Activated T-cell treated with anti-CD3 and anti-CD28 coated beads, Interleukin-2, amount 50 U/mL, for 72 hours (primary cell): ENCODE measurements at places on chromosomes 2 and 18.

DNA sequence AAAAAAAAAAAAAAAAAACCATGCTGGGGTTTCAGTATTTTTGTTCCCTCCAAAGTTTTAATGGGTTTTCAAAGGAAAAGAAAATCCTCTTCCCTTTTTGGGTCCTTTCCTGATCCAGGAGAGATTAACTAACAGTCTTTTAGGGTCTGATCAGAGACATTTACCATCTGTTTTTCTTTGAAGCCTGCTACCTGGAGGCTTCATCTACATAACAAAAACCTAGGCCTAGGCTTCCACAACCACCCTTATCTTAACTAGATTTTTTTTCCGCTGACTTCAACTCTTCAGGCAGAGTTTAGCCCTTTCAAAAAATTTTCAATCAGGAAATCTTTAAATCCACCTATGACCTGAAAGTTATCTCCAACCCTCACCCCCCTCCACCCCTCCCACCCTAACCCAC, 154.7 kb downstream of the MBD2 start:
- no peak for DNase-seq

DNA sequence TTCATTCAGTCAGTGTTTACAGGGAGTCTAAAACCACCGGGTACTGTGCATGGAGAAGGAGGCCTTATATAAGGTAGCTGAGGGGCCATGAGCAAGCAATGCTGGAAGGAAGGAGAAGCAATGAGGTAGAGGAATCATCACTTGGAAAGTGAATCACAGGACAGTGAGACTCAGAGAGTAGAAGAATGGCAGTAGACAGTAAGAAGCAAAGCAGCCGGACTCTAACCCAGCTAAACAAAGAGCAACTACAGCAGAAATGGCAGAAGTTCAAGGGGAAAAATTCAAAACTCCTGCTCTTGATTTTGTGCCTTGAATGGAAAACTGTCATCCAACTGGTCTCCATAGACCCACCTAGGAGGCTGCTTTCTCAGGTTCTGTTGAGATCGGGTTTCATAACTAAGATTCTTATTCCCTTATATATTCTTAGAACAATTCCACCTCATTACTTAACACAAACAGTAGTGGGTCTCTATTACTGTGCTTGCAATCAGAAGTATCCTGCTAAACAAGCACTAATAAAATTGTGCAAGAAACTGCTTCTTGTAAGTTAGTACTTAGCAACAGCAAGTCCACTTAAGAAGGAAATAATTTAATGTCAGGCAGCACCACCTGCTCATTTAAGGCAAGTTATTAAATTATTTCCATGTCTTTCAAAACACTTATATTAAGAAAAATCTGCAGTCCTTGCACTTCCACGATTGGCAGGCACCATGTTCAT, 68.0 kb downstream of the RBMS1 start:
- DNase-seq = no peak

DNA sequence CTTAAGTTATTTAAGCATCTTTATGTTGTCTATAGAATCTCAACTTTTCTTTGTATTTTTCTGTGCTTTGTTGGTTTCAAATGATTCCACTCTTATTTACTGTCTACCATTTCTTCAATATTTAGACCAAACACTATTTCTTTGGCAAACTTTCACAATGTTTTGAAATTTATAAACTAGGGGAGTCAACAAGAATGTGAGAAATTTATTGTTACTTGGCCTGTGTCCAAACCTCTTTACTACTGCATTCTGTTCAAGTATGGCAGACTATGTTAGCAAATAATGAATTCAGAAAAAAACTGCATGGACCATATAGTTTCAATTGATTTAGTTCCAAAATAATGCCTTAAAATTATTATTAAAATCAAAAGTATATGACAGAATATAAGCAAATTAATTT, 470.2 kb downstream of the FBXO15 start:
- DNase-seq = no peak

GRCh38 chr2:67719351-67719750, 322.2 kb downstream of the ETAA1 start:
- no peak for DNase-seq

- DNase-seq = no peak
These were observed 71.3 kb upstream of the PID1 start for GRCh38 chr2:229342376-229342775.

DNA sequence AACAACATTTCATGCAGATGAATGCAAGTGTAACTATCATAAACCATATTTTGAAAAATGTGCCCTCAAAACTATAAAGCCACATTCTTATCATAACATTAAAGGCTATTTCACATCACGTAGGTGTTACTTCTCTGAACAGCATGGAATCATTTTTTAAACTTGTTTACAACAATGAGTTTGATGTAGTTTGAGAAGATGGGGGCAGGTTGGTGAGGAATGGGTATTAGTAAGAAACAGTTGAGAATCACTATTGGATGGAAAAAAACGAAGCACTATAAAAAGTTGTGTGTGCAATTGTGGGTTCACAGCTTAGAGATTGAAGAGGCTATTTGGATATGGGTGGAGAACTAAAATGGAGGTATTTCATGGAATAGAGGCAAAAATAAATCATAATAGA, 569.1 kb downstream of the ARHGAP15 start:
- no peak for DNase-seq

- DNase-seq = no peak
These were observed 29.9 kb downstream of the TPGS2 start for GRCh38 chr18:36798738-36799473.

- no peak for DNase-seq
These were observed 282.5 kb upstream of the KYNU start for GRCh38 chr2:142594935-142595334.

- DNase-seq = no peak
These were observed 86.1 kb downstream of the MSH2 start for GRCh38 chr2:47488870-47489584.

- no peak for DNase-seq
These were observed 1112.3 kb downstream of the DSC3 start for GRCh38 chr18:29930231-29930630.

DNA sequence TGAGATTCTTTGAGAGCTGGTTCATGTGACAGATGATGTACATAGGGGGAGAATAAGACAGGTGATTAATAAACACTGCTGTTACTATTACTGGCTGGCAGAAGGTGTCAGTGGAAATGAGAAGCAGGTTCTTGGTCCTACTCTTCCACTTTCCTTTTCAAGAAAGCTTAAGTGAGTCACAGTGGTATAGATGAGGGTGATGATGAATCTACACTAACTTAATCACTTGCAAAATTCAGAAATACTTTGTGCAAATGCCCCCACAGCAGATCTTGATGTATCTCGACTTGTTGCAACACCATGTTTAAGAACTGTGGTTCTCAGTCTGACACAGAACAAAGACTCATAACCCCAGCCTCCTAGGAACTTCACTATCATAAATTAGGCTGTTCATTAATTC, 35.9 kb upstream of the MGAT5 start:
- DNase-seq = peak; percentile 41

DNA sequence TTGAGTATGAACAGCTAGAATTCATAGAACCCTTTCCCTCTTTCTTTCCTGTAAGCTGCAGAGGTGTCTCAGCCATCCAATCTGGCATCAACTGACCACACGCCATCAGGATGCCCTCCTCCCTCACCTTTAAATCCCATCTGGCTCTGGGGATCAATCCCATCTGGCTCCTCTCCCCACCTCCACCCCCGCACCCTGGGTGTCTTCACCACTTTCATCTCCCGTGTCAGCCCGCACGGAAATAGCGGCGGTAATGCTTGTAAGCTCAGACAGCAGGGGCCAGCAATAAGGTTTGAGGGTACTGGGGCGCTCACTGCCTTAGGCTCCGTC, 508 bp upstream of the TUBA4B start:
- DNase-seq = no peak

GRCh38 chr18:47898055-47898454, 32.4 kb downstream of the SMAD2 start:
- no peak for DNase-seq

DNA sequence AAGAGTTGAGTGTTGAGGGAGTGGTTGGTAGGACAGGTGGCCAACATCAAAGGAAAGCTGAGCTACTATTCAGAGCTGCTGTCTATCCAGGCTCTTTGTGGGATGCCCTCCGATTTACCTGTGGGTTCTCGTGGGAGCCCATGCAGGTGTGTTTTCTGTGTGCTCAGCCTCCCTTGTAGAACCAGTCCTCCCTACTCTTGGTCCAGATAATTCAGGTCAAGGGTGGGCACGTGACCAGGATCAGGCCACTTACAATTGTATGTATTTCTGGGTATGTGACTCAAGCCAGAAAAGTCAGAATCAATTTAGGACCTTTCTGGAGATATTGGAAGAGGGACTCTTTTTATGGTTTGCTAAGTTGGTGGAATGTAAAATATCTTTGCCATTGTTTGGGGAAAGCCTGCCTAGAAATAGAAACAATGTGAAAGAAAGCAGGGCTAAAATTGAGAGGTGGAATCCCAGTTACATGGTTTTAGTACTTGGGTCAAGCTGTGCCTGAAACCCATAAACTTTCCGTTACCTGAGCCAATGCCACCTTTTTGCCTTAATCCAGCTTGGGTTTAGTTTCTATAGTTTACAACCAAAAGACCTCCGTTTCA, 93.2 kb downstream of the PDCL3 start:
- DNase-seq = no peak

DNA sequence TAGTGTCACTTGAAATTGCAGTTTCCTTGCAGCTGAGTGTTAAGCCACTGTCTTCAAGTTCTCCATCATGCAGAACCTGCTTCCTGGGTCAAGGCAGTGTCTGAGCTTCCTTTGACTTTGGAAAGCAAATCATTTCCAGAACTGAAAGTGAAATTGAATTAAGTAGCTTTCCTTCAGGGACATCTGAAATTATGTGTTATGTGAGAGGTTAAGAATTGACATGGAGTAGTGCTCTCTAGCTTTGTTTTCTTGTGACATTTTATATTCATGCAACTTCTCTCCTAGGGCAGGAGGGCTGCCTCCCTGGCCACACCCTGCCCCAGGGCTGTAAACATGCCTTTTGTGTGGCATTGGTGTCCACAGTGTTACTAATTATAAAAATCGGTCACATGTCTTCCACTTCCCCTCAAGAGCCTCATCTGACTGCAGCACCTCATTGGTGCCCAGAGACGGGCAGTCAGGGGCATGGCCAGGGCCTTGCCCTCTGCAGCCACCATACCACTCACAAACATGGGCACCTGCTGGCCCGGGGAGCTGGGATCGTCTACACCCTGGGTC, 14.4 kb downstream of the RAB12 start:
- no peak for DNase-seq

- DNase-seq = no peak
These were observed 469.2 kb upstream of the TNP1 start for GRCh38 chr2:217329023-217329431.

- DNase-seq = no peak
These were observed 75.7 kb downstream of the BCL2L11 start for GRCh38 chr2:111196435-111196834.

GRCh38 chr2:159160954-159161353, 125.5 kb downstream of the WDSUB1 start:
- DNase-seq = no peak

GRCh38 chr18:50170004-50170403, 24.9 kb downstream of the MYO5B start:
- DNase-seq = no peak

DNA sequence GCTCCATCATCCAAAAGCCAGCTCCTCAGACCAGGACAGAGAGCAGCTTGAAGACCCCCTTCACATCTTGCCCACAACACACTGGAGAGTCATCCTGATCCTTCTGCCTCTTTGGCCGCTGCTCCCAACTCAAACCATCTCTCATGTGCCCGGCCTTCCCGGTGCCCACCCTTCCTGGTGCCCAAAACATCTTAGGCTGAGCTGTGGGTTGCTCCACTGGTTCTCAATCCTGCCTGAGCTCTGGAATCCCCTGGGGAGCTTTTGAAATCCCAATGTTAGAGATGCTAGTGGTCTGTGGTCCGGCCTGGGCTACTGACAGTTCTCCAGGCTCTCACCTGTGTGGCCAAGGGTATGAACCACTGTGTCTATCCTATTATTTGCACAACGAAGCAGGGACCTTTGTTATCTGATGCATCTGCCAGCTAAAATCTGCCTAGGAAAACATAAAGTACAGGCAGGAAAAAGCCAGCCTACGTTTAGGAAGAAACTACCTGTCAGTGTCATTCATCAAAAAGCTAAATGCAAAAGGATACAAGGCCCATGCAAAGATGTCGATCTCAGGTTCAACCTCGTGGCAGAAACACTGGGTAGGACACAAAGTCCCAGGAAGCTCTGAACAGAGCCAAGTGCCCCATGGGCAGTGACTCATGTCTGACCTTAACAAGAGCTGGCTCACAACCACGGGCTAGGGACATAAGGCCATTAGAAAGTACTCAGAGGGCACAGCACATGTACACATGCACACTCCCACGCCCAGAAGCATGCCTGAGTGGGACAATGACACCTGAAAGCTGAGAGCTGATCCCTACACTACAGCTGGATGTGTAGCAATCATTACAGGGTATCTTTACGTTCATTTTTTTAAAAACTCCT, 30.8 kb downstream of the TBC1D8 start:
- no peak for DNase-seq

DNA sequence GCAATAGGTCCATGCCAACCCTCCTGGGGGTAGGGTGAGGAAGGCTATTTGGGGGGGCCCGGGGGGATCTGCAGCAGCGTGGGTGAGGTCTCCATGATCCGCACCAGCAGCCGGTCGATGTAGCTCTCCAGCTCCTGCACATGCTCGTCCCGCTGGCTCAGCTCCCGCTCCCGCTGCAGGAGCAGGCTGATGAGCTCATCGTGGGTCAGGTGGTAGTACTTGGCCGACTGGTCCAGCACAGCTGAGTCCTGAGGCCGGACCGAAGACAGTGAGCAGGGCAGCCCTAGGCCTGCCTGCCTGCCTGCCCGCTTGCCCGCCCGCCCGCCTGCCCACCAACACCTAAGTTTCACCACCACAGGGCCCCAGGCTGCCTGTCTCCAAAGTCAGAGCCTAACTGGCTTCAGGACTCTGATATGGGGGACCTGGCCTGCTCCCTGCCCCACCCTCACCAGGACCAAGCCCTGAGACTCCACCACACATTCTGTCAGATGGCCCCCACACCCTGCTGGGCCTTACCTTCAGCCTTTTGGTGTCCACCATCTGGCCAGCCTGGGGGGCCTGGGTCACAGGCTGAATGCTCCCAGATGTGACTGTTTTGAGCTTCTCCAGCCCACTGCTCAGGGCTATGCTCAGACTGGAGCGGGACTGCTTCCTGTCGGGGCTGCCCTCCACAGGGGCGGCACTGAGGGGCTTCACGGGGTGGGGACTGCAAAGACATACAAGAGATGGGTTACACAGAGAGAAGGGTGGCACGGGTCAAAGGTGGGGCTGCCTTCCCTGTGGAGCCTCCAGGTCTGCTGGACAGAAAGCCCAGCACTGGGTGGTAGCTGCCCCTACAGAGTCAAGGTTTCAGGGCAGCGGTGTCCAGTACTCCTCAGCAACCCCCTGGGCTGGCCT, 4.2 kb upstream of the SFXN5 start:
- no peak for DNase-seq
